ENCODE measurements at places on chromosomes 12 and 14.

- DNase-seq: peak; percentile 94
Measured at GRCh38 chr14:64540208-64541202, at the start of gene HSPA2. TSS of gene HSPA2 (plus strand) at chr14:64540741. CDS start at chr14:64540850, 109 bp downstream.

- DNase-seq: peak; percentile 11
Measured at GRCh38 chr12:21502164-21502496, 541 bp downstream of the GOLT1B start.

DNA sequence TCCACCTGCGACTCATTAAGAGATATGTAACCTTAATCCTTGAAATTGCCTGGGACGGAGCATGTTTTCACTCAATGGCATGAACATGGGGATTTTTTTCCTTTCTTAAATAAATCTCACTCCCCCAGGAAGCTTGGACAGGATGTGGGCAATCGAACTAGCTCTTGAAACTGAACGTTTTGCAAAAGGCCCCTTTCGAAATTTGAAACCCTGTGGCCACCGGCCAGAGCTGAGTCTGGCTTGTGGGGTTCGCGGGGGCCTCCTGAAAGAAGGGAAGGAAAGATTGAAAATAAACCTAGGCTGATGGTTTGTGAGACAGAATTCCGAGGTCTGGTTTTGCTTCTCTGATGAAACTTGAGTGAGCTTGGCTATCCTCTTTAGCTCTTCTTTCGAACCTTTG, 101.4 kb upstream of the RTL1 start:
- no peak for DNase-seq

- DNase-seq: no peak
Measured at GRCh38 chr12:78853231-78853630, 11.3 kb upstream of the SYT1 start.

- DNase-seq: no peak
Measured at GRCh38 chr12:79422060-79422812, 268.5 kb downstream of the PAWR start.

DNA sequence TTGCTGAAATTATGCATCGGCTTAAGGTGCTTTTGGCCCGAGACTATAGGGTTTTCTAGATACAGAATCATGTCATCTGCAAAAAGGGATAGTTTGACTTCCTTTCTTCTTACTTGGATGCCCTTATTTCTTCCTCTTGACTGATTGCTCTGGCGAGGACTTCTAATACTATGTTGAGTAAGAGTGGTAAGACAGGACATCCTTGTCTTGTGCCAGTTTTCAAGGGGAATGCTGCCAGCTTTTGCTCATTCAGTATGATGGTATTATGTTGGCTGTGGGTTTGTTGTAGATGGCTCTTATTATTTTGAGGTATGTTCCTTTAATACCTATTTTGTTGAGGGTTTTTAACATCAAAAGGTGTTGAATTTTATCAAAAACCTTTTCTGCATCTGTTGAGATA, 8.3 kb downstream of the BMAL2 start:
- DNase-seq: no peak

GRCh38 chr12:103386451-103386850, 109.3 kb downstream of the C12orf42 start:
- DNase-seq: no peak

GRCh38 chr12:49627752-49628360, 4.5 kb downstream of the PRPF40B start:
- DNase-seq: no peak

All from stimulated activated CD4-positive, alpha-beta T cell treated with anti-CD3 and anti-CD28 coated beads, Interleukin-15, amount 100 ng/mL, for 1 hour (primary cell).